RWPE1 (cell line): ENCODE measurements at places on chromosomes 6 and 20.

GRCh38 chr6:7734707-7735383, 8.9 kb downstream of the BMP6 start:
- no peak for DNase-seq

DNA sequence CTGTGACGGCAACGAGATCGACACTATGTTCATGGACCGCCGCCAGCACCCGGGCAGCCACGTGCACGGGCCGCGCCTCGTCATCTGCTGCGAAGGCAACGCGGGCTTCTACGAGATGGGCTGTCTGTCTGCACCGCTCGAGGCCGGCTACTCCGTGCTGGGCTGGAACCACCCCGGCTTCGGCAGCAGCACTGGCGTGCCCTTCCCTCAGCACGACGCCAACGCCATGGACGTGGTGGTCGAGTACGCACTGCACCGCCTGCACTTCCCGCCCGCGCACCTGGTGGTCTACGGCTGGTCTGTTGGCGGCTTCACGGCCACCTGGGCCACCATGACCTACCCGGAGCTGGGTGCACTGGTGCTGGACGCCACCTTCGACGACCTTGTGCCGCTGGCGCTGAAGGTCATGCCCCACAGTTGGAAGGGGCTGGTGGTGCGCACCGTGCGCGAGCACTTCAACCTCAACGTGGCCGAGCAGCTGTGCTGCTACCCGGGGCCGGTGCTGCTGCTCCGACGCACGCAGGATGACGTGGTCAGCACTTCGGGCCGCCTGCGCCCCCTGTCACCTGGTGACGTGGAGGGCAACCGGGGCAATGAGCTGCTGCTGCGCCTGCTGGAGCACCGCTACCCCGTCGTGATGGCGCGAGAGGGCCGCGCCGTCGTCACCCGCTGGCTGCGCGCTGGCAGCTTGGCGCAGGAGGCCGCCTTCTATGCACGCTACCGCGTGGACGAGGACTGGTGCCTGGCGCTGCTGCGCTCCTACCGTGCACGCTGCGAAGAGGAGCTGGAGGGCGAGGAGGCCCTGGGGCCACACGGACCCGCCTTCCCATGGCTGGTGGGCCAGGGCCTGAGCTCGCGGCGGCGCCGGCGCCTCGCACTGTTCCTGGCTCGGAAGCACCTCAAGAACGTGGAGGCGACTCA, 943 bp downstream of the ABHD16B start:
- no peak for DNase-seq

GRCh38 chr6:158003910-158004700, 22.4 kb downstream of the SYNJ2 start:
- no peak for DNase-seq

DNA sequence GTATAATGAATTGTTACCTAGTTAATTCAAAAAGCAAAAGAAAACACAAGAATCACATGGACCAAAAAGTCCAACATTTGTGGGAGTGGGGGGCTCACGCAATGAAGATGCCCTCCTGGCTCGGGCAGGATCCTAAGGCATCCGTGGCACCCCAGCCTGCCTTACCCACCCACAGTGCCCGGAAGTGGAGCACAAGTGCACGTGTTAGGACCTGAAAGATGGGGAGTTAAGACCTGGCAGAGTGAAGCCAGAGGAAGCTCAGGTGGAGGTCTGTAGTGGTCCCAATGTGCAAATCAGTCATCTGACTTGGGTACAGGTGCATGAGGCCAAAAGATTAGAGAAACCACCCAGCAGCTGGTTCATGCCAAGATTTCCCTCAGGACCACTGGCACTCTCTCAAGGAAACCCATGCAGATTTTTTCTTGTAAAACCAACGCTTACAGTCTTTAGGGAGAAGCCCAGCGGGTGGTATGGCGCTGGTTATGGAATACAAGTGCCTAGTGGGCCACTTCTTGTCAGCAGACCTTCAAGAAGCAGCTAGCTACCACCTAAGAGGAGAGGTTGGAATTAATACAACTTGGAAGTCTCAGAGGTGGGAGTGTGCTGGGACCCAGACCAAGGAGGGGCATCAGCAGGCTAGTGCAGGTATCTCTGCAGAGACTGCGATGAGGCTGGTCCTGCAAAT, 42.1 kb downstream of the BFSP1 start:
- no peak for DNase-seq

- DNase-seq = no peak
Observed at GRCh38 chr20:44585057-44585963, 2.9 kb downstream of the PKIG start.

DNA sequence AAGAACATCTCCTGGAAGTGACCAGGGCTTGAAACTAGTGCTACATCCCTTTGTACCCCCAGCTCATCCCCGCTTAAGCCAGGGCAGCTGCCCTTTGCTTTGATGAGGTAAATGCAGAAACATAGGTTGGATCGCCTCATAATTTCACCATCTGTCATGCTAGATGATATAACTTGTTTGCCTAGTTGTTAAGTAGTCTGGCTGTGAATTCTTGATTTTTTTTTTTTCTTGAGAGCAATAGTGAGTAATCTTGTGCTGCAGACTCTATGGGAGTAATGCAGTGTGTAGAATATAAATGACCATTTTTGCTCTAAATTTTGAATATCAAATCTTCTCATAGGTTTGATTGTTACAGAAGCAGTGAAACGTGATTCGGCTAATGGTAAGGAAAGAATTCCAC, 4.1 kb downstream of the TRDN start:
- DNase-seq = no peak

- DNase-seq = peak; percentile 15
Observed at GRCh38 chr6:163872335-163872734, 457.8 kb downstream of the QKI start.

DNA sequence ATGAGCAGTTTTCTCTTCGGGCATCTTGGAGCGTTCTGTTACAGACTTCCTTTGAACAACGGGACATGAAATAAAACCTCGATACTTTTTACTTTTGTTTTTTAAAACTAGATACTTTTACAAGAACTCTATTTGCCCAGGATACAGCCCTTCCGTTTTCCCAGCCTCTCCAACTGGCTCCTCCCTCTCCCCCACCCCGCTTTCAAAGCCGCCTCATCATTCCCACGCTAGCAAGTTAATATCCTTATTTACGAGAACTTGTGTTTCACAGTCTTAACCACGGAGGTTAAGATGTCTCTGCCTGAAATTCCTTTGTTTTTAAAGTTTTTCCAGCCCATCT, 241 bp upstream of the CFAP206 start:
- DNase-seq = no peak

- DNase-seq = peak; percentile 25
Observed at GRCh38 chr20:621125-621756, 11.1 kb upstream of the TCF15 start.

GRCh38 chr6:111978532-111979149, 75.3 kb upstream of the CCN6 start:
- no peak for DNase-seq

GRCh38 chr20:24542721-24543120, 73.3 kb downstream of the SYNDIG1 start:
- no peak for DNase-seq

DNA sequence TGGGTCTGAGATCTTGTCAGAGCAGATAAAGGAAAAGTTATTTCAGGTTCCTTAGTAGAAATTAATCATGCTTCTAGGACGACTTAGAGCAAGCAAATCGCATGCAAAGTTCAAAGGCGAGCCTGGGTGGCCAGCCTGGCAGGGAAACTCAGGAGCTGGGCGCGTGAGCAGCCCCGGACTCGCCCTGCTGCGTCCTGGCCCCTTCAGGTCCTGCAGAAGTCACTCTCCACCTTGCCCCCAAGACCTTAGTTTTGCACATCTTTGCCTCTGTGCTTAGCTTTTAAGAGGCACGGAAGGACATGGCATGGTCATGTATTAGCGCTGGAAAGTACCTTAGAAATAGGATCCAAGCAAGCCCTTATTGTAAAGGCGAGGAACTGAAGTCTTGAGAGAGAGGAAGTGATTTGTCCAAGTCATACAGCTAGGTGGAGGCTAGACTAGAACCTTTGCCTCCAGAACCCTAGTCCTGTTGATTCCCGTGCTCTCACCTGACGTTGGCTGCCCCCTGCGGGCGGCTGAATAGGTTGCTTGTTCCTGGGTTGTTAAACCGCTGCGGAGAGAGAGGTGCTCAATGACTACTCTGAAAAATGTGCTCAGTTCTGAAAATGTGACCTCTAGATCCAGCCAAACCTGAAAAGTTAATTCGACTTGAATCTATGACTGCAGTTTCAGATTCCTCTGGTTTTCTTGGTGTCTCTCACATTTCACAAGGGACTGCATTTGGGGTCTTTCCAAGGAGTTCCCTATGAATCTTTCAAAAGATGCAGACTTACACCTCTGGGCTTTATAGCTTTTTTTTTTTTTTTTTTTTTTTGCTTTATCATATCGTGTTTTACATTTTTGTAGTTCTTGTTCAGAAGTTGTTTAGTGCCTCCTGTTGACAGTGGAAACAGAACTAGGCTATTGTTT, 2.7 kb downstream of the MYB start:
- no peak for DNase-seq

DNA sequence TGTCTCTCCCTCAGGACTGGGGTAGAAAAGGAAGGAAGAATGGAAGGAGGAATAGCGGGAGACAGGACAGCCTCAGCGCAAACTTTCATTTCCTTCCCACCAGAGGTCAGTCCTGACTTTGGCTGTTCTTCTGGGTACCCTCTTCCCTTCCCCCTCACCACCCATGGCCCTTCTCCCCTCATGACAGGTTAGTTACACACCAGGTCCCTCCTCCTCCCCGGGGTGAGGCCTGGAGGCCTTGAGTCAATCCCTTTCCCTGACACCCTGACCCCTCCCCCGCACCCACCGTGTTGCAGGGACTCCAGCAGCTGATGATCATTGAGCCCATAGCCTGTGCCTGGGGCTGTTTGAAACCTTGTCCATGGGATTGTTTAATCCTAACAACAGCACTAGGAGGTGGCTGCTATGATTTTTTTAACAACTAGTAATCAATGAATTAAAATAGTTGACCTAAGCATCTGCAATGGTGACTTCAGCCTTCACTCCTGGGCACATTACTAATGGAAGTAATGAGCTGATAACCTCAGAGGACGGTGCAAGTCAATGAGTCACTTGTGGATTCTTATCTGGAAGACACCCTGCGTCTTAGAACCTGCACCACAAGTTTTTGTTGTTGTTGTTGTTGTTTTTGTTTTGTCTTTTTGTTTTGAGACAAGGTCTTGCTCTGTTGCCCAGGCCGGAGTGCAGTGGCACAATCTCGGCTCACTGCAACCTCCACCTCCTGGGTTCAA, 46.6 kb upstream of the CCDC167 start:
- DNase-seq = no peak

GRCh38 chr6:14016432-14016831, 91.7 kb downstream of the RNF182 start:
- DNase-seq = no peak

- peak; percentile 97 for DNase-seq
Observed at GRCh38 chr20:45344168-45344860, 3.9 kb downstream of the SDC4 start.

DNA sequence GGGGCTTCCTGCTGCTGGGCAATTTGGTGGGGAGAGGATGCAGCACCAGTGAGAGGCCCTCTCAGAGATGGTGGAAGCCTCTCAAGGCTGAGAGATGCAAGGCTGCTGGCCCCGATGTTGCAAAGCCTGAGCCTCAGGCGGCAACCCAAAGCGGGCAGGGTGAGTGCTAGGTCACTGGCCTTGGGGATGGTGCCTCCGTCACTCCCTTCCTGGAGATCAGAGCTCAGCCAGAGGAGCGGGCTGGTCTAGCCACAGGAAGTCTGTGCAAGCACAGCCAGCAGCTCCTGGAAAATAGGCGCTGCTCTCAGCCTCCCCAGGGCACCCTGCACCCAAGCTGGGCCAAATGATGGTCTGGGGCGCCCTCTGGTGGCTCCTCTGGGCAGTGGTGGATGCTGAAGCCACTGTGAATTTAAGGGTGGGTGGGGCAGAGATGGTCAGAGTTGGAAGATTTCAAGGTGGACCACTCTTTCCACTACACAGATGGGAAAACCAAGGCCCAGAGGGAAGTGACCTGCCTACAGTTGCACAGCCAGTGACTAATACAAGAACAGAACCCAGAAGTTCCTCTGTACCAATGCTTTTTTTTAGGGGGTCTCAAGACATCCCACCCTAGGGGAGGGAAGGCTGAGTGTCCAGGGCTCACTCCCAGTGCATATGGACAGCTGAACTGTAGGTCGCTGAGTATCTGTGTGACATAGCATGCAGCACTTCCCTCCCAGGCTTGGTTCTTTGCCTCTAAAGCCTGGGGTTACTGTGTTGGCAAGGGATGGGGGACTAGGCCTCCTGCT, 20.8 kb downstream of the C20orf203 start:
- DNase-seq = peak; percentile 95

DNA sequence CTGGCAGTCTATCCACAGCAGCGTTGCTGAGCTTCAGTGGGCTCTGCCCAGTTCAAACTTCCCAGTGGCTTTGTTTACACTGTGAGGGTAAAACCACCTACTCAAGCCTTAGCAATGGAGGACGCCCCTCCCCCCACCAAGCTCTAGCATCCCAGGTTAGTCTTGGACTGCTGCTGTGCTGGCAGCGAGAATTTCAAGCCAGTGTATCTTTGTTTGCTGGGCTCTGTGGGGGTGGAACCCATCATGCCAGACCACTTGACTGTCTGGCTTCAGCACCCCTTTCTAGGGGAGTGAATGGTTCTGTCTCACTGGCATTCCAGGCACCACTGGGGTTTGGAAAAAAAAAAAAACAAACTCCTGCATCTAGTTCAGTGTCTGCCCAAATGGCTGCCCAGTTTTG, 249.7 kb upstream of the SYNCRIP start:
- no peak for DNase-seq

DNA sequence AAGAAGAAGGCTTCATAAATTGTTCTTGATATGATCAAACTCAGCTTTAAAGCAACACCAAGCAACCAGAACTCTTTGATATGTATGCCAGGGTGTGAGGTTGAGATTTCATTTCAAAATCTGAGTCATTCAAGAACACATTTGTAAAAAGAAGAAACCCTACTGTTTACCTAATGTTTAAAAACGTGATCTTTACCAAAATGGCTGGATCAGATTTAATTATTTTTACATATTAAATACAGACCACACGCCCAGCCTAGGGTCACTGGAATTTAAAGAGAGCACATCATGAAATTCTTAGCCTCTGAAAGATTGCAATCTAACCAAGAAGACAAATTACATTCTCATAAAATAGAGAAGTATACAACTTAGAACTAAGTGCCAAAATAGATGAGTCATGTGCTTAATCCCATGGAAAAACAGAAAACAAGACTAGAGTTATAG, 206.8 kb upstream of the SMLR1 start:
- DNase-seq = no peak

DNA sequence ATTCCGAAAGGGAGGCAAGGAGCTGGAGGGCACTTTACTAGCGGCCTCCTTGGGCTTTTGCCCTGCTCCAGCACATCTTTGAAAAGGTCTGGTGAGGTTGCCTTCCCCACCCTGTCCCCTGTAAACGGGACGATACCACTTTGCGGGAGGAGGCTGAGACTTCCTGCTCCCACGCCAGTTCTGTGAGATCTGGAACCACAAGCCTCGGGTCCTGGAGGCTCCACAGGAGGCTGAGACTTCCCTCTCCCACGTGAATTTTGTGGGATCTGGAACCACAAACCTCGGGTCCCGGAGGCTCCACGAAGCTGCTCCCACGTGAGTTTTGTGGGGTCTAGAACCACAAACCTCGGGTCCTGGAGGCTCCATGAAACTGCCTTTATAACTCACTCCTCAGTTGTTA, 209.3 kb downstream of the DLL1 start:
- DNase-seq = no peak
